Left lung (tissue), 14 donors: ENCODE measurements at places on chromosomes 5 and 9.
A peak's percentile ranks its signal among the peaks of the same experiment; 100 is the strongest.

DNA sequence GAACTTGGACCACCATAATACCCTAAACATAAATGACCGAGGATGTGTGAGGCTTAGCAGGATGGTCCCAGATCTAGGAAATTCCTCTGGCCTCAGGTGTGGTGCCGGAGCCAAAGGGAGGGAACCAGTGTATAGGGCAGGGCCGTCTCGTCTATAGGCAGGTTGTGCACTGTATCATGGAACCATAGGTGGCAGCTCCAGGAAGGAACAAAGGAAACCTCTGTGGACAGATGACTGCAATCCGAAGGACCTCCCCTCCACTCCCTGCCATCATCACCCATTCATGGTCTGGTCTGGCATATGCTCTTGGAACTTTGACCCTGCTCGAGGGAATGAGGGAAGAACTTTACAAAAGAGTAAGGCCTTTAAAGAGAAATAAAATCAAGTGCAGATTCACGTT is 2.9 kb upstream of the MACIR start:
- DNase-seq = no peak

DNA sequence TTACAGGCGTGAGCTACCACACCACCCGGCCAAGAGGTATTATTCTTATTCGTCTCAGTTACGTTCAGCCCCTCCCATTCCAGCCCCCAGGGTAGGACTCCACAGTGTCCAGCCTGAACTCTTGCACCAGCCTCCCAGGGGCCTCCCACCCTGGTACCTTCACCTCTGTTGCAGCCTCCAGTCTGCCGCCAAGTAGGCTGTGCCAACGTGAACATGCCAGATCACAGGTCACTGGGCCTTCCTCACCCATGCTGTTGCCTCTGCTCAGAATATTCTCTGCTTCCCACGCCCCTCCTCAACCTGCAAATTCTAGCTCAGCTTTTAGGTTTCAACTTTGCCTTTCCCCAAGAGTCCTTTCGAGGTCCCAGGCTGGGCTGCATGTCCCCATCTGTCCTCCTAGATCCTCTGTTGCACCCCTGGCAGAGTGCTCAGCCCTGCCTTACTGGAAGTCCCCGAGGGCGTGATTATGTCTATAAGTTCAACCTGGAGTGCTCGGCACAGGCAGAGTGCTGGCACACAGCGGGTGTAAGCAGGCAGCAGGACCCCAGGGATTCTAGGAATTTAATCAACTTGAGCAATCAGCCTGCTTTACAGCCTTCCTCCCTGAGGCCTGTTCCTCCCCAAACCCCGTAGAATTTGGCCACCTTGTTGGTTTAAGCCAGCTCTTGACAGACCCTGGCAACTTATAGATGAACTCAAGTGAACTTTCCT is 13.1 kb upstream of the STXBP1 start:
- DNase-seq = no peak

DNA sequence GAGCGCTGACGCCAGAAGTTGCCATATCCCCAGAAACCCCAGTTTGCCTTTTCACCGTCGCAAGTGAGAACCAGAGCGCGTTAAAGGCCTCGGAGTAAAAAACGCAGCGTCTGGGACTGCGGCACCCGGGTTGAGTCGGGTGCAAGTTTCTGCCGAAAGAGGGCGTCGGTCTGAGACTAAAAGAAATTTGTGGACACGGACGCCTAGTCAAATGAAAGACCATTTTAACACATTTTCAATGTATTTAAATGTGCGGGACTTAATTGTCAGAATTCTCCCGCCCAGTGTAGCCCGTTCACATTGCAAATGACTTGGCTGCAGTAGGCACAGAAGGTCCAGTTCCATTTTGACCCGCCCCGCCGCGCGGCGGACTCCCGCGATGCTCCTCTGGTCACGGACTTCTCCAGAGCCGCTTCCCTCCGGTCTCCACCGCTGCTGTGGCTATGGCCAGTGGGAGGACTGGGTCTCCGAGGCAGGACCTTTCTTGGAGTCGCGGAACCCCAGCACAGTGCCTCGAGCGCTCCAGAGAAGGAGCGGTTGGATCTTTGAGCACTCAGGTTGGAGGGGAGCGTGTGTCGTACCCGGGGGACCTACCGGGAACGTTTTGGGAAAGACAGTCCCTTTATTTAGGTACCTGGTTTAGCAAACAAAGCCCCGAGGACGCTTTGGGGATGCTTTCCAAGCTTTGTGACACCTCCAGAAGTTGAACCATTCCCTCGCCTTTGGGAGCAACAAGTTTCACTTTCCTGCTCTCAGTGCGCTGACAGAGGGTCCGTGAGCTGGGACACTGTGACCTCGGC is 1.2 kb upstream of the NPR3 start:
- DNase-seq = peak; percentile 84

DNA sequence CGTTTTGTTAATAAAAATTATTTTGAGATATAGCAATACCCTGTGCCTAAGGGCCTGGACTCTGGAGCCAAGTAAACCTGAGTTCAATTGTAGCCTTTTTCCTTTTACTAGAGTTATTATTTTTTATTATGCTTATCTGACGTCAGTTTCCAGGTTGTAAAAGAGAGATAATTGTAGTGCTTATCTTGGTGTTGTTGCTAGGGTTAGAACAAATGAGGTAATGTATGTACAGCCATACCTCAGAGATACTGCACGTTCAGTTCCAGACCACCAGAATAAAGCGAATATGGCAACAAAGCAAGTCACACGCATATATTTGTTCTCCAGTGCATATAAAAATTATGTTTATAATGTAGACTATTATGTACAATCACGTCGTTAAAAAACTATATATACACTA is 215.0 kb downstream of the VPS13A start:
- no peak for DNase-seq

GRCh38 chr5:87022415-87022814 is 245.3 kb upstream of the RASA1 start:
- no peak for DNase-seq

DNA sequence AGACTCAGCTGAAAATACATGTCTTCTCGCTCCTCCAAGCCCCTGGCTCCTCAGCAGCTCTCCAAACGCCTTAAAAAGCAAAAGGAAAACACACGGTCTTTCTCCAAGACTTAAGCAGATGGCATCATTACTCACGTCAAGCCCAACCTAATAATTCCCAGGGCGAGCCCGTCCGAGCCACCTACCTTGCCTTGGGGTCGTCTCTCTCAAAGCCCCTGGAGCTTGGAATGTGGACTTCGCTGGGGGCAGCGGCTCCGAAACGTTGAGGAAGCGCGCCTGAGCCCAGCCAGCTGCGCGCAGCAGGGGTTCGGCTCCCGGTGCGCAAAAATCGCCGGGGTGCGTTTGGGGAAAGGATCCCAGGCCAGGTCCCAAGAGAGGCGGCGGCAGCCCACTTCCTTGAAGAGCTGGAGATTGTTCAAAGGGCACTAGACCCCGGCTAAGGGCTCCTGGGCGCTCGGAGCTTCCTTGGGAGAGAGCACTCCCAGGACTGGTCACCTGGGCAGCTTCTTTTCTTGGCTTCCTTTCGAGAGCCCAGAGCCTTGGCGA is 395 bp downstream of the DRD1 start:
- DNase-seq = no peak

DNA sequence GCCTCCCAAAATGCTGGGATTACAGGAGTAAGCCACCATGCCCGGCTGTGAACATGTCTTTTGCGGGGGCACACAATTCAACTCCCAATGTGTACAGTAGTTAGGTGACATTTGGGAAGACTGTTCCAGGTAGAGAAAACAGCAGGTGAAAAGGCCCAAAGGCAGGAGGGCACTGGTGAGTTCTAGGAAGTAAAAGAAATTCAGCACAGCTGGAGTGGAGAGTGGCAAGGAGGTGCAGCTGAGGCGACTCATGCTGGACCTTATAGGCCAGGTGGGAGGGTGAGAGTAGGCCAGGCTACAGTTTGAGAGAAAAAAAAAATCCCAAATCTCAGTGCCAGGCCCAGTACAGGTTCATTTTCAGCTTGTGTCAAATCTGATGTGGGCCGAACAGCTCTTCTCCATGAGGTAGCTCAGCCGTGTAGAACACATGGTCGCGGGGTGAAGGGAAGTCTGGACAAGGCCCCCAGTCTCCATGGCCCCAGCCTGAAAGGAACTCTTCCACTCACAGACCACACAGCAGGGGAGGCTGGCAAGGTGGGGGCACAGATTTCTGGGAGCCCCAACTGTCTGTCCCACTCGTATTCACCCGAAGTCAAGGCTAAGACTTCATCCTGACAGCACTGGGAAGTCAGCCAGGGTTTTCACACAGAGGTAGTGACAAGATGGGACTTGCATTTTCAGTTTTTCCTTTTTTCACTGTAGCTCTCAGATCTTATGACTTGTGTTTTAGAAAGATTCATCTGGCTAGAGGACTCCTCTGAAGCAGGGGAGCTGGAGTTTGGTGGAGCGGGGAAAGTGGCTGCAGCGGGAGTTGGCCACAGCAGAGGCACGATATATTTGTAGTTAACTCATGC is 4.5 kb upstream of the HNRNPAB start:
- no peak for DNase-seq
